ENCODE measurements at places on chromosomes 11 and 22.

- no peak for DNase-seq
Observed at GRCh38 chr11:117239295-117239694, 6.8 kb downstream of the RNF214 start.

DNA sequence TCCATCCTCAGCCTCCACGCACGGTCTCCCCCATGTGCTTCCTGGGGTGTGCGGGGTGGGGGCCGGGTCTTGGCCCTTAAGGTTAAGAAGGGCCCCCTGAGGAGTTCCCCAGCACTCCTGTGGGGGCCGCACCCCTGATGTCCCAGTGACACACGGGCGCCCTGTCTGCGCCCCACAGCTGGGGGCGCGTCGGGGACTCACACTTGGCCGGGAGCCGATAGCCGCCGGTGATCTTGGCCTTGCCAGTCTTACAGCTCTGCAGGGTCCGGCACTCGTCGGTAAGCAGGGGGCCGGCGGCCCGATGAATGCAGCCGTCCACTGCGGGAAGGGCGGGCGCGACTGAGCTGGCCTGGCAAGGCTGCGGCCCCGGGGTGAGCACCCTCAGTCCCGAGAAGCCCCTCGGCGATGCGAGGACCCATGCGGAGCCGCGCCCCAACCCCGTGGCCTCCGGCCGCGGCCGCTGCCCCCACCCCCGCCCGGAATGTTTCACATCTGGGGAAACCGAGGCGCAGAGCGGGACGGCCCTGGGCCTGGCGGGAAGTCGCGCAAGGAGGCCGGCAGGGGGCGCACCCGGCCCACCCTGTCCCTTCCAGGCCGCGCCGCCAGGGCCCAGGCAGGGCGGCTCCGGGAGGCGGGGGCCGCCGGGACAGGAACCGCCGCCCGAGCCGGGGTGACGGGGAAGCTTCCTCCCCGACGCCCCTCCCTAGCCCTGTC, 13.9 kb downstream of the OTUB1 start:
- DNase-seq: peak; percentile 59

- DNase-seq: no peak
Observed at GRCh38 chr11:112634551-112634950, 326.7 kb upstream of the NCAM1 start.

- DNase-seq: no peak
Observed at GRCh38 chr11:27721264-27722116, 21.2 kb upstream of the BDNF start.

DNA sequence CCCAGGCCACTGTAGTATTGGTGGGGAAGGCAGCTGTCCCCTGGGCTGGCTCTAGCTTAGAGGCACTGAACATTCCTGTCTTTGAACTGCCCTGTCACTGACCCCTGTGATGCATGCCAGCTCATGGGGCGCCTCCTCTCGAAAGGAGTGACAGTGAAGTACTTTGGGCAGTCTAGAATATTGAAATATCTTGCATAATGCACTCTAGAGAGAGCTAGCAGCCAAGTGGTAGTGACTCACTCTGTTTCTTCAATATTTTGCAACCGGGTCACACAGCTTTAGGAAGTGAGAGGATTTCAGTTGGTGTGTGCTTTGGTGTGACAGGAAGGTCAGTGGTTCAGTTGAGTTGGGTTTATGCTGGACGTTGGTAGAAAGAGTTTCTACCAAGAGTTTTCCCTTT, 35.5 kb upstream of the ST14 start:
- no peak for DNase-seq

DNA sequence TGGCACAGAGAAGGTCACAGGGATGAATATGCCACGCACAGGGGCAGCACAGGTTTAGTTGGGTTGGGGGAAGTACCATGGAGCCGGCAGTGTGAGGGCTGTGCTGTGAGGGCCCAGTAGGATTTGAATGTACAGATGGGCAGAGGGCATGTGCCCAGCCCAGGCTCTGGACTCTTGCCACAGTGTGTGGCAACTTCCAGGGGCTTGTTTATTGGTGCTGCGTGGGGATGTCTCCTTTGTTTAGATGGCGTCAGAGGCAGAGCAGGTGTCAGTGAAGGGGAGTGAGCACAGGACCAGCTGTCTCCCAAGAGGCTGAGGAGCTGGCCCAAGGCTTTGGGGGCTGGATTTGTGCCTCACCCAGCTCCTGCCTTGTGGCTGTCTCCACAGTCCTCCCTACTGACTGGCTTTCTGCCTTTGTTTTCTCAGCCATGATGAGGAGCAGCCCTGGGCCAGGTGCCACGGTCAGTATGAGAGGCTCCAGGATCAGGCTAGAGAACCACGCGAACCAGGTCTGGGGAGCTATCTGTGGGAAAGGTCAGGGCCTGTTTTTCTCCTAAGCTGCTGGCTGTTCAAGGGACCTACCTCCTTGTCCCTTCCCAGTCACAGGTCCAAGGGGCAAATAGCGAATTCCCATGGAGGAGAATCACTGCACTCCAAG, 21.9 kb downstream of the SUN2 start:
- DNase-seq: no peak

- DNase-seq: no peak
Observed at GRCh38 chr22:50078246-50078645, 7.0 kb downstream of the MLC1 start.

DNA sequence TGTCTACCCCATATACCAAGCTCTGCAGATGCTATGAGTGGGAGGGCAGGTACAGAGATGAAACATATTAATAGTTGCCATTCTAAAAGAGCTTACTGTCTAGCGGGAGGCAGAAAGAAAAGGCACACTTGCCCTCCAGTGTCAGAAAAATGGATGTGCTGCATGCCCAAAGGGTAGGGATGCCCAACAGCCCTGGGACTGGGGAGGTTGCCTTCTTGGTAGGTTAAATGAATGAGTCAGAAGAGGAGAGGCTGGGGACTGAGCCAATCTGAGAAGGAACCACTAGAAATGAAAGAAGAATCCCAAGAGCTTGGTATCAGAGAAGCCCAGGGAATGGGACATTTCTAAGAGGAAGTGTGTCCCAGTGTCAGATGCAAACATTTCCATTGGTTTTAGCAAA, 1.2 kb downstream of the BIRC3 start:
- DNase-seq: no peak

DNA sequence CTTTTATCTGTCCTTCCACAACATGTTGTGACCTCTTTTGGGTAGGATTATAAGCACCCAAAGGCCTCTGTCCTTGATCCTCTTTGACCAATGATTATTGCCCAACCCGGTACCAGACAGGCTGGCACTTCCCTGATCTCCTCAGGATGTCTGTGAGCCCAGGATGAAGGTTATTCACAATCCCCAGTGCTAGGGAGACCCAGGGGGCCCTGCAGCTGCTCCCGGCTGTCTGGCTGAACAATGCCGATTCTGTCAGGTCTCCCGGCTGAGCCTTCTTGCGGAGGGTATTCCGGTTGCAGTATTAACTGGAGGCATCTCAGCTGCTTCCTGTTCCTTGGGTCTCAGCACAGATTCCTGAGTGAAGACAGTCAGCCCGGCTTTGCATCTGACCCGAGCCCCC, 71.2 kb upstream of the CDON start:
- no peak for DNase-seq

DNA sequence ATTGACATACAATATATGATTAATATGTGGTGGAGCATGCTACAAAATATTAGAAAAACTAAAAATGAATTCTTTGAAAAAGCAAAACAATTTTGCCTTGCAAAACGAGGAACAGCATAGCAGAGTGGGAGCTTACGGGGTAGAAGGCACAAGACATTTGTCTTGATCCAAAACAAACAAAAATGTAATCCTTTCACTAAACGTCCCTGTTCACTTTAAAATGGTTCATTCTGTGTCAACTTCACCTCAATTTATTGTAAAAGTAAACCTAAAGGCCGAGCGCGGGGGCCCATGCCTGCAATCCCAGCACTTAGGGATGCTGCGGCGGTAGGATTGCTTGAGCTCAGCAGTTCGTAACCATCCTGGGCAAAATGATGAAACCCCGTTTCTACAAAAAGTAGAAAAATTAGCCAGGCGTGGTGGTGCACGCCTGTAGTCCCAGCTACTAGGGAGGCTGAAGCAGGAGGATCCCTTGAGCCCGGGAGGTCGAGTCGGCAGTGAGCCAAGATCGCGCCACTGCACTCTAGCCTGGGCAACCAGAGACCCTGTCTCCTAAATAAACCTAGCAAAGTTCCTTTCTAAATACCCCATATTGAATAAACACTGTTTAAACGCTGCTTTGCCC, 2.0 kb downstream of the PRDM10 start:
- no peak for DNase-seq

DNA sequence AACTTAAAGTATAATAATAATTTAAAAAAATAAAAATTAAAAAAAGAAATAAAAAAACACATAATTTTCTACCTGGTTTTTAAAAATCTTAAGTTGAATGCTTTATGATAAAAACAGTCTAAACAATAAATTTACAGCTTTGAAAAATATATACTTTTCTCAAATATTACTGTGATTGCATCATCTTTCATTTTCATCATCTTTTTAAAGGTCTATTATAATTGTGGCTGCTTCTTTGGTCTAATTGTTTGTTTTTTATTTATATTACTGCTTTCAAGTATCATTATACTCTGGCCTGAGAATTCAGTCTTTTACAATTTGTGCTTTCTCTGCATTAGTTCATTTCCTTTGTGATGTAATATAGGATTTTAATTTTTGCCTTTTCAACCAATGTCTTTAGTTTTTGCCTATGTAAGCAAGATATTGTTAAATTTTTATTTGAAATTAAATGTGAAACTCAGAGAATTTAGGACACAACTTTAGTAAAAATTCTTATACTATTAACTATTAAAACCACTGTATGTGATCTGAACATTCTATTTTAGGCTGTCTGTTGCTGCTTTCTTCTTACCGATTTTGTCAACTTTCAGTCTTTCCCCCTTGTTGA, 7.3 kb downstream of the CYP2R1 start:
- DNase-seq: no peak

- DNase-seq: no peak
Observed at GRCh38 chr22:45579806-45580725, 77.4 kb downstream of the FBLN1 start.

- no peak for DNase-seq
Observed at GRCh38 chr11:122832721-122833470, 5.4 kb upstream of the CRTAM start.

- DNase-seq: no peak
Observed at GRCh38 chr22:26321469-26321913, 107.6 kb upstream of the ASPHD2 start.

- DNase-seq: no peak
Observed at GRCh38 chr11:1500466-1501420, 14.2 kb upstream of the MOB2 start.

DNA sequence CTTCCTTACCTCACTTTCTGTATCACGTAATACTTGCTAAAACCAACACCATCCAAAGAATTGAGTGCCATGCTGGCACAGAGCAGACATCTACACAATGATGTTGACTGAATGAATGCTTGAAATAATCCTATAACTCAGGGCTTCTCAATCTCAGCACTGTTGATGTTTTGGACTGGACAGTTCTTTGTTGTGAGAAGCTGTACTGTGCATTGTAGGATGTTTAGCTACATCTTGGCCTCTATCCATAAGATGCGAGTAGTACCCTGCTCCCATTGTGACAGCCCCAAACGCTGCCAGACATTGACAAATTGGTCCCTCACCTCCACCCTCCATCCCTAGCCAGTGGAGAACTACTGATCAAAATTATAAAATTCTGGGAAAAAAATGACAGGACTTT, 153.4 kb downstream of the NAV2 start:
- DNase-seq: no peak

DNA sequence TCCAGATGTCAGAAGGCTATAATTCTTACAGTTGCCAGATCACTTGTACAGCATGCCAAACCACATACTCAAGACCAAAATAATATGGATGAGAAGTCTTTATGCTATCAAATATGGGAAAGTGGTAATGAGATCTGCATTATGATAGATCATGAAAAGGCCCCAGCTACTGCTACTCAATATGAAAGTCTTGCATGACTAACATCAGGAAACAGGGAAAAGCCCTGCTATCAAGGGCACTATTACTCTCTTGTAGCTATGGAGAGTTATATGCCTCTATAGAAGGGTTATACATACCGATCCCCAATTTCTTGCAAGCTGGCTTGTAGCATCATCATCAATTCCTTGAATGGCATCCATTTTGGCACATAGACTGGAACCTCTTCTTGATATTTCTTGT, 30.2 kb upstream of the TMPRSS5 start:
- no peak for DNase-seq

- DNase-seq: no peak
Observed at GRCh38 chr22:45881524-45881875, 95.5 kb downstream of the WNT7B start.

- no peak for DNase-seq
Observed at GRCh38 chr22:48944751-48945620, 882.7 kb downstream of the BRD1 start.

DNA sequence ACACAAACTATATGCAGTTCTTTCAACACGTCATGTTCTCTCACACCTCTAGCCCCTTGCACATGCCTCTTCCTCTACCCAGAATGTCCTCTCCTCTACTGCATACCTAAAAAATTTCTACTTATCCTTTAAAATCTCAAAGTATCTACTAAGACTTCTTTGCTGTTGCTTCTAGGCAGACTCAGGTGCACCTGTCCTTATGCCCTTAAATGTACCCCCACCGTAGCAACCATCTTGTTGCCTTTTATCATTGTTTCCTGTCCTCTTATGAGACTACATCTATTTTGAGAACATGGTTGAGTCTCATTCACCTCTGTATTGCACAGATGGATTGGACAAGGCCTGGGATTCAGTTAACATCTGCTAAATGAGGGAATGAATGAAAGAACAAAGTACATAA, 134.1 kb downstream of the SERGEF start:
- DNase-seq: no peak

DNA sequence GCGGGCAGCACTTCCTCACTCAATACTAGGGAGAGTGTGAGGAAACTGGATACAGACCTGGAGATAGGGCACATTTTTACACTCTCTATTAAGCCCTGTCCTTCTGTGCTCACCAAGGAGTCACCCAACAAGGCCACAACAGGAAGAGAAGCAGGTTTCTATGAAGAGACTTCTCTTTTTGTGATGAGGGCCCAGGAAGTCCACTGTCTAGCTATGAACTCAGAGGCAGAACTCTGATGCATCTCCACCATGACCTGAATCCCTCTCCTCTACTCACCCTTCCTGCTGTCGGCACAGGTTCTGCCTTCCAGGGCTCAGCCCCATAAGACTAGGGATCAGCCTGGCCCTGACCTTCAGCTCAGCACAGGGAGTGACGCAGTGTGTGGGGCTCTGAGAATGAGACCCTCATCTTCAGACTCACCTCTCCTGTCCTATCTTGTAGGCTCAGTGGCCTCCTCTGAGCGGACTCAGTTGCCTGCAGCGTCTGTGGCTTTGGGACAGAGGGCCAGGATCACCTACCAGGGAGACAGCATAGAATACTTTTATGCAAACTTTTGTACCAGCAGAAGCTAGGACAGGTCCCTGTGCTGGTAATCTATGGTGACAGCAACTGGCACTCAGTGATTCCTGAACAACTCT, 49.3 kb upstream of the IGLL5 start:
- DNase-seq: no peak

Data from stimulated activated CD4-positive, alpha-beta T cell treated with anti-CD3 and anti-CD28 coated beads, Interleukin-15, amount 100 ng/mL, for 1 hour (primary cell).